ENCODE measurements at places on chromosomes 2 and 18. TPM values are rescaled to one million over a fixed set of nuclear protein-coding genes. Genes with fewer than 3 reads are reported as not detected.

- DNase-seq, result no peak
Observed at GRCh38 chr18:39698436-39698835, 2132.8 kb upstream of the CELF4 start.

- DNase-seq, result no peak
Observed at GRCh38 chr2:157334797-157335196, 9.2 kb upstream of the ERMN start.

GRCh38 chr2:3488855-3489763 is 30.2 kb downstream of the ADI1 start:
- no peak for DNase-seq

GRCh38 chr2:190722061-190722759 is 73.3 kb downstream of the NAB1 start:
- DNase-seq, result no peak

GRCh38 chr2:85915606-85916303 is 27.0 kb upstream of the ST3GAL5 start:
- no peak for DNase-seq

GRCh38 chr18:50313031-50313607 is 25.6 kb upstream of the CXXC1 start:
- DNase-seq, result no peak

- no peak for DNase-seq
Observed at GRCh38 chr2:222423186-222423585, 1.2 kb upstream of the SGPP2 start.

- no peak for DNase-seq
Observed at GRCh38 chr2:203830304-203831055, 37.1 kb upstream of the CTLA4 start.

DNA sequence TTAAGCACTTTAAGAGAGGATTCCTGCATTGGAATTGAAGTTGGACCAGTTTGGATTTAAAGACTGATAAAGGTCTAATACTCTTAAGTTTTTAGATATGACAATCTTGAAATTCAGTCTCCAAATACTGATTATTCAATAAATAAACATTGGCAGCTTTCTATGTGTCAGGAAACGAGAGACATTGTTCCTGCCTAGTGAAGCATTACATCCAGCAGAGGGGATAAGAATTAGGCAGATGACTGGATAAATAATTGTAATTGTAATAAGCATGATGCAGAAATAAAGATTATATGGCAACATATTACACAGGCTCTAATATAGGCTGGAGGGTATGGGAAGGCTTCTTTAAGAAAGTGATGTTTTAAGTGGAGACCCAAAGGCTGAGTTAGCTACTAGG is 226.5 kb upstream of the MMADHC start:
- no peak for DNase-seq

DNA sequence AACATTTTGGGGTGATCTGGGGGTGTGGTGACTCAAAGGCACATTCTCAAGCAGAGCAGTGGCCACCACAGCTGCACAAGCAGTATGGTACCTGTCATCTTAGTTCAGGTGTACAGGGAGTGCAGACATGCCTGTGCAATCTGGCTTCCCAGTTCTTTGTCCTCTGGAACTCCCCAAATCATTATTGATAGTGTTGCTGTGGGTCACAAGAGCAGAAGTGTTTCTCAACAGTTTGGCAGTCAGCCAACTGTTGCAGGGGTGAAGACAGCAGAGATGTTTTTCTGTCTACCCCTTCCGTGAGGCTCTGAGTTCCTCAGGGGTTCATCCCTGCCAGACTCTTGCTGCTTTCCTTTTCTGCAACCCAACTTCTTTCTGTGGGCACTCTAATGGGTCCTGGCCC is 206.5 kb upstream of the ZSWIM2 start:
- no peak for DNase-seq

DNA sequence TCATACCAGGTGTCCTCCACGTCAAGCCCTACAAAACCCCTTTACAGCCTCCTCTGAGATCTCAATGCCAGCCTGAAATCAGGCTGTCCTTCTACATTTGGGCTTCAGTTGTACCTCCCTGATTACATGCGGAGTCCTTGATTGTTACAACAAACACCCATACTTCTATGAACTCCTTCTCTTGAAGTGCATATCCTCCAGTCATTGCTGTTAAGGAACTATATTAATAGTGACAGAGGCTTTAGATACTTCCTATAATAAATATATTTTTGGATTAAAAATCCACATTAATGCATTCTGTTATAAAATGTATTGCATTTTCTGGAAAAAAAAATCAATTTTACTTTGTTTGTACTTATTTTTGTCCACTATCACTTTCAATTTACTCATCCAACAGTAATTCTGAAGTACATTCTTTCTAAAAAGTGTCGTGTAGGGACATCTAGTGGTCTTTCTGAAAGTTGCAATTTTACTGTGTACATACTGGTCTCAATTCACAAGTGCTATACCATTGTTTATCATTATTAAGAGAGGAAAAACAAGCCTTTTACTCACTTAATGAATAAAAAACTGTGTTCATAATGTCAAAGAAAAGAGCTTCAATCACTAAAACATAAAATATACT is 316.4 kb downstream of the DSEL start:
- no peak for DNase-seq

DNA sequence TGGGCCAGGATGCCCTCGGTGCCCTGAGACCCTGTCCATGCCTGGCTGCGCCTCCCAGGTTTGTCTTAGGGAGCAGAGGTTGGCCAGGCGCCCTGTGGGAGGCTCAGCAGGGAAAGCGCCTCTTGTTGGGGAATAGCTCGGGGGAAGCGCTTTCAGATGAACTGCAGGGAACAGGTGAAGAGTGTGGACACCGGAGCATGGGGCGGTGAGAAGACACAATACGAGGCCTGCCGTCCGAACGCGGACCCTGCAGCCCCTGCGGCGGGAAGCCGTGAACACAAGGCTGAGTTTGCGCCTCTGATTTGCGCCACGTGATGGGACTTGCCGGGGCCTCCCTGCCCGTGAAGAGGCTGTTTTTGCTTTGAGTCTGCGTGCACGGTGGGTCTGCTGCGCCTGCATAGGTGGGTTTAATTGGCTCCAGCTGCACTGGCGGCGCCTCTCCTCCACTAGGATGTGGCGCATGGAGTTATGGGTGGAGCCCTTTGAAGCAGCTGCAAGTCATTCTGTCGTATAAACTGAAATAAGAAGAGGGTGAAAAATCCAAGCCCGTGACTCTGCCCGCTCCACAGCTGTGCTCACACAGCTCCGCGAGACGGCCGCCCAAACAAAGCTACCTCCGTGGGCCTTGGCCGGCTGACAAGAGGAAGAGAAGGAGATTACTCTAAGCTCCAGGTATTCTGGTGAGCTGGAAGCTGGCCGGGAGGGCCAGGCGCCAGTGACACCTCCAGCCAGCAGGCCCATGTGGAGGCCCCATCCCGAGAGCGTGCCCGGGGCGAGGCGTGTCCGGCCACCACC is 103.5 kb upstream of the CTDP1 start:
- peak; percentile 77 for DNase-seq

DNA sequence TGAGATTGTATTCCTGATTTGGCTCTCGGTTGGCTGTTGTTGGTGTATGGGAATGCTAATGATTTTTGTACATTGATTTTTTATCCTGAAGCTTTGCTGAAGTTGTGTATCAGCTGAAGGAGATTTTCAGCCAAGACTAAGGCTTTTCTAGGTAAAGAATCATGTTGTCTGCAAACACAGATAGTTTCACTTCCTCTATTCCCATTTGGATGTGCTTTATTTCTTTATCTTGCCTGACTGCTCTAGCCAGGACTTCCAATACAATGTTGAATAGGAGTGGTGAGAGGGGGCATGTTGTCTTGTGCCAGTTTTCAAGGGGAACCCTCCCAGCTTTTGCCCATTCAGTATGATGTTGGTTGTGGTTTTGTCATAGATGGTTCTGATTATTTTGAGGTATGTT is 90.4 kb downstream of the CYP26B1 start:
- no peak for DNase-seq

- DNase-seq, result no peak
Observed at GRCh38 chr2:240143276-240143675, 2.8 kb upstream of the OTOS start.

DNA sequence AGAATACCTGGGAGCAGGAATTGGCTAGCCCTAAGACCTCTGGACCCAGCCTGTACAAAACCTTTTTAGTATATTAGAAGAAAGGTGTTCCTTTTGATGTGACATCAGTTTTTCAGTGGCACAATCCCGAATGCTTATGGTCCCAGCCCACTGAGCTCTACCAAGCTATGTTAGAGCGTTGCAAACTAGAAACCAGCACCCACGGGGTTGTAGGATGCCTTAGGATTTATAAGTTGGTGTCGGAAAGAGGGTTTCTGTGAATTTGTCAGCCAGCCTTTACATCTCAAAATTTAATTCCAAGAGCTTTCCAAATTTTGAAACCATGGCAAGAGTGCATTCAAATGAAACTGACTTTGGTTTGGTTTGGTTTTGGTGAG is 499 bp upstream of the LMAN1 start:
- DNase-seq, result no peak

- no peak for DNase-seq
Observed at GRCh38 chr2:39216346-39217191, 27.2 kb downstream of the CDKL4 start.

DNA sequence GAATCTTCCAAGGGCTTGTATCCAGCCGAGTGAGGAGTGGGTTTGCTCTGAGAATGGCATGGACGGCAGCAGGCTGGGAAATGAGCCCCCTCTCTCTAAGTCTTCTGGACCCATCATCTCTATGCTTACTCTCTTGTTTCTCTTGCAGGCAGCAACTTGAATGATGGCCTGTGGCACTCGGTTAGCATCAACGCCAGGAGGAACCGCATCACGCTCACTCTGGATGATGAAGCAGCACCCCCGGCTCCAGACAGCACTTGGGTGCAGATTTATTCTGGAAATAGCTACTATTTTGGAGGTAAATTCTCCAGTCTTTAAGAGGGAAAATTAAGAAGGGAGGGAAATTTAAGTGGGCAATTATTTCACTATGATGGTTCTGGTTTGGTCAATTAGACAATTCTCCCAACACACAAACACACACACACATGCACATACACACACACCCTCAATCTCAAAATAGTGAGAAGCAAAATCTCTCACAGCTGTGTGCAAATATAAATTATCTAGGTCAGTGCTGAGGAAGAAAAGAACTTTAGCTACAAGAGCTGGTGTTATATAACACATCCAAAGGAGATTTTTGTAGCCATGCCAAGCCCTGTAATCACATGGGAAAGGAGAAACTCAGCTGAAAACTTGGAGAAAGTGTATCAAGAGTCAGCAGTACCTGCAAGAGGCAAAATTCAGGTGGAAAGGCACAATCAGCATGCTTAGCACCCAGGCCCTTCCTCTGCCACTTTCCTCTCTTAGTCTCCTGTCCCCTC is 499.2 kb downstream of the CNTNAP5 start:
- DNase-seq, result no peak

DNA sequence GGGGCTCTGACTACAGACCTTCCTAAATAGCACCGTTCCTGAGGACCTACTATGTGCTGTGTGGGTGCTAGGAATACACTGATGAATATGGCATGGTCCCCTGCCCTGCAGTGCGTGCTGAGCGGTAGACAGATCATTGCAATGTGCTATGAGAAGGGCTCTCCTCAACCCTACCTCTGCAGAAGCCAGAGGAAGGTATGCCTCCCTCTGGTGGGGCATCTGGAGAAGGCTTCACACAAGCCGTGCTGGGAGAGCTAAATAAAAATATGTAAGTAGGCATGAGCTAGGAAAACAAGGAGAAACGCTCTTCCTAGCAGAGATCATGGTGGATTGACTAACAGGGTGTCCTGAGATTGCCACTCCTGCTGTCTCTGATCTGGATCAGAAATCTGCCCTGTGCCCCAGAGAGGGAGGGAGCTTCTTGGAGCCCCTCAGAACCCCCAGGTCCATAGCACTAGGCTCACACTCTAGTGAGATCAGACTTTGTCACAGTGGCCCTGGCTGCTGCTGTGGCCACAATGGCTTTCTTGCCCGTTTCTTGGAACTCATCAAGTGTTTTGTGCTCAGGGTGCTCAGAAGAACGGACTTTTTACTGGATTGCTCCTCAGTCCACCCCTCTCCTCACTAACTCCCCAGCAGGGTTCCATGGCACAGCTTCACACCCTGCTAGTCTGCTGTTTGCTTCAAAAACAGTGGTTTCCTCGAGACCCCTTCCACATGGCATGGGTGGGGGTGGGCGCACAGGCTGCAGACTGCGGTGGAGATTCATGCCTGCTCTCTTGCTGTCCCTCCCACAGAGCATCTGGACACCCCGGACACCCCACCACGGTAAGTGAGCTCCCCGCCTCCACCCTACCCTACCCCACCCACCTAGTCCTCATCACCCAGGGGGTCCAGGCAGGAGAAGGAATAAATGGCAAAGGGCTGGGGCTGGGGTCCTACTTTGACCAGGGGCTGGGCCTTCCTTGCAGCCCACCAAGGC is 14.2 kb downstream of the SIGLEC15 start:
- DNase-seq, result no peak

- no peak for DNase-seq
Observed at GRCh38 chr18:45951016-45951714, 16.0 kb downstream of the EPG5 start.

DNA sequence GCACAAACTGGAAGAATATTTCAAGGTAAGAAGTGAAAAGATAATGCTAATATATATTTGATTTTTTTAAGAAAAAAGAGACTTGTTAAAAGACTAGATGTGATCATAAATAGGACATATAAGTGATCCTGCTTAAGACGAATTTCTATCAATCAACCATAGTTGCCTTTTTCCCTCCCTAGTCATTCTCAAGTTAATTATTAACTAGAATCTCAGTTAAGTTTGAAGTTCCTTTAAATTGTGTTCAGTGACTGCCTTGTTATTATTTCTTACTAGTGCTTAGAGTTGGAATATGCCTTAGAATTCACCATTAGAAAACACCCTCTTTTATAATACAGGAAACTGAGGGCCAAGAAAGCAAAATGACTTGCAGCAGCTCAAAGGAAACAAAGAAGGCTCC is 141.5 kb upstream of the SP5 start:
- no peak for DNase-seq

- no peak for DNase-seq
Observed at GRCh38 chr2:30287857-30288513, 56.7 kb downstream of the LBH start.

The CYTIP gene
- 1.7 TPM for total RNA-seq

The PRSS56 gene
- total RNA-seq, result not detected

The SPATS2L gene
- 177 TPM for total RNA-seq

The APOB gene
- total RNA-seq, result 20.0 TPM

The TGOLN2 gene
- 113 TPM for total RNA-seq

The CFAP53 gene
- total RNA-seq, result not detected

The IGFBP5 gene
- total RNA-seq, result 441 TPM

The SNTG2 gene
- total RNA-seq, result 1.2 TPM

The MAP2 gene
- total RNA-seq, result 5.6 TPM

The EFEMP1 gene
- total RNA-seq, result 28.9 TPM

The SOX11 gene
- total RNA-seq, result 1.7 TPM

The E2F6 gene
- total RNA-seq, result 15.0 TPM

The LGALSL gene
- 11.8 TPM for total RNA-seq

The CXCR2 gene
- total RNA-seq, result 0.32 TPM

The MARCHF4 gene
- total RNA-seq, result 0.20 TPM

Data from heart left ventricle (tissue), 16 donors.